ENCODE measurements at places on chromosomes 1 and 21. TPM values are rescaled to one million over a fixed set of nuclear protein-coding genes. Genes with fewer than 3 reads are reported as not detected.

MAEL gene
- not detected for total RNA-seq

L1TD1 gene
- 0.78 TPM for total RNA-seq

SERPINC1 gene
- total RNA-seq = 0.13 TPM

OXCT2 gene
- total RNA-seq = 0.64 TPM

PLA2G2C gene
- total RNA-seq = not detected

PPIE gene
- total RNA-seq = 51.8 TPM

All from epithelial cell of alveolus of lung (primary cell).